ENCODE measurements at places on chromosomes 1 and 21.

GRCh38 chr1:11531314-11531870, 52.4 kb downstream of the DISP3 start:
- DNase-seq, result no peak

- no peak for DNase-seq
These were observed 243.1 kb upstream of the PKN2 start for GRCh38 chr1:88441022-88441421.

GRCh38 chr1:224784265-224785039, 145.0 kb upstream of the DNAH14 start:
- DNase-seq, result no peak

DNA sequence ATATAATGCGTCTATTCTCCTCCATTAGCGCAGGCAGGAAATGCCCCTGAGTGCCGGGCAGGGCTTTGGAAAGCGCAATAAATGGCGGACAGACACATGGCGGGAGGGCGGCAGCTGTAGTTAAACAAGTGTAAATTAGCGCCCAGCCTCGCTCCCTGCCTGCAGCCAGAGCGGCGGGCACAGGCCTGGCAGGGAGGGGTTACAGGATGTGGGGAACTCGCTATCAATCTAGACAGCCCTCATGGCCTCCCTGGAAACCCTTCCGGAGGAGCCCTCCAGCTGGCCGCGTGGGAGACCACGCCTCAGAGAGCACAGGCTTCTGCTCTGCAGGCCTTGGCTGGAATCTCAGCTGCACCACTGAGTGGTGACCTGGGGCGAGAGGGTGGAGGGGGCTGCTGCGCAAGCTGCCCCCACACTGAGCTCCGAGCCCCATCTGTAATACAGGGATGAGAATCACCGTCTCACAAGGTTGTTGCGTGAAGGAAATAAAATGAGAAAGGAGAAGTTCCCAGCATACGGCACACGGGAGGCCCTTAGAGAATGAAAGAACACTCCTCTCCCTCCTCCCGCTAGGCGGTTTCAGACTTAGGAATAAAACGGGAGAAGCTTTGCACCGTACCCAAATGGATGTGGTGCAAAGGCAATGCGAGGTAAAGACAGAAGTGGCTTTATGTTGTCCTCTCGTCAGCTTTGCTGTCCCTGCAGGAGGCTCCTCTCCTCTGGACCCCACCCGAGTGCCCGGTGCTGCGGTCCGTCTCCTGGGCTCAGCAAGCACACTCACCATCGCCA, 167.2 kb upstream of the POU3F1 start:
- DNase-seq, result no peak

DNA sequence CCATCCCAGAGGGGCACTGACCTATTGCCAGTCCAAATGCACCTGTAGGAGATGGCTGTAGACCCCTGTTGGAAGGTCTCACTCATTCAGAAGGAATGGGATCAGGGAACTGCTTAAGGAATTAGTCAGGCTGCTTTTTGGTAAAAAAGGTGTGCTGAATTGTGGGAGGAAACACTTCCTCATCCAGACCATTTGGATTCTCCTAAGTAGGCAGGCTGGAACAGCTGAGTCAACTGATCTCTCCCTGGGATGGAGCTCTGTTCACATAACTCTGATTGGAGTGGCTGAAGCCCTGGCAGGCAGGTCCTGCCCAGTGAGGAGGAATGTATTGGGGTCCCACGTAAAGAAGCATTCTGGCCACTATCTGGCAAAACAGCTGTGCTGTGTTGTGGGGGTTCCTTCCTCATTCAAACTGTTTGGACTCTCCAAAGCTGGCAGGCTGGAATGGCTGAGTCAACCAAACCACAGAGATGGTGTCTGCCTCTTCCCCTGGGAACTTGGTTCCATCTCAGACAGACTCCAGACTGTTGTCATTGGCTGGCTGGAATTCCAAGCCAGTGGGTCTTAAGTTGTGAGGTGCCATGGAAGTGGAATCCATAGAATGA, 70.7 kb upstream of the PDC start:
- DNase-seq, result no peak

GRCh38 chr21:27110956-27111355, 144.1 kb upstream of the ADAMTS5 start:
- DNase-seq, result no peak

- peak; percentile 14 for DNase-seq
These were observed 18.3 kb upstream of the HDAC1 start for GRCh38 chr1:32273391-32274208.

GRCh38 chr1:10564063-10564462, 89.3 kb downstream of the PEX14 start:
- DNase-seq, result no peak

DNA sequence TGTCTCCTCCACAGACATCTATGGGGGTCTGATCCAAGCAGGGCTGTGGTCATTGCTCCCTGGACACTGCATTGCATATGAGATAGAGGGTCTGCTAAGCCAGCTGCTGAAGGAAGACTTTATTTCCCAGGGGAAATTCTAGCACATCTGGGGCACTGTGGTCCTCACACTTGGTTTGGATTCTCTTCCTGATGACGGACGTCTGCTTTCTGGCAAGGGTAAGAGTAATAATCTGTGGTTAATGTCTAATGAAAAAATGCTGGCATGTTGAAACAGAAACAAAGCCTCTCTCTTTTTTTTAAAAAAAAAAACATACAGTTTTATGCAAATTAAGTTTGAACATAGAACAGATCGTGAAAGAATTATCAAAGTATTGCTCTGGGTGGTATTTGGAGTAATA, 553.9 kb downstream of the DPYD start:
- no peak for DNase-seq

- peak; percentile 59 for DNase-seq
These were observed at the start of gene WASF2 for GRCh38 chr1:27489973-27490741. Gene WASF2 (minus strand): TSS chr1:27490167. CDS start chr1:27428890, 61,277 bp downstream.

DNA sequence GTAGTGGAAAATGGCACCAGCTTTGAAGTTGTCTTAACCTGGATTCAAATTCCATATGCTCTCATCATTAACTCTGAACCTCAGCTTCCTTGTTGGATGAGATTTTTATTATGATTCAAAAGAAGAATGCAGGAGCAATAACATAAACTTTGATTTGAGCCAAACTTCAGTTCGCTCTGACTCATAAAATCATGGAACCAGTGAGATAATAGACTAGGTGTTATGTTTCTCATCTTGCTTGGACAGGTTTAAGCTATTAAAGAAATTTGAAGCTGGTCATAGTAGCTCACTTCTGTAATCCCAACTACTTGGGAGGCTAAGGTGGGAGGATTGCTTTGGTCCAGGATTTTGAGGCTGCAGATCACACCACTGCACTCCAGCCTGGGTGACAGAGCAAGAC, 172.8 kb downstream of the CLEC20A start:
- DNase-seq, result no peak
